ENCODE measurements at places on chromosomes 13 and 19.

- no peak overlapping the region for H3K27ac ChIP-seq
- DNase-seq = no peak
- no peak overlapping the region for H3K4me3 ChIP-seq
- H3K36me3 ChIP-seq = peaks cover 62% of the 10 kb centered on the region
- no peaks in the 10 kb centered on the region for H3K4me1 ChIP-seq
These were observed 7.2 kb downstream of the ZNF296 start for GRCh38 chr19:45069056-45069455.

GRCh38 chr19:57668635-57669034 lies at the start of gene ZSCAN4:
TSS of gene ZSCAN4 (plus strand) at chr19:57668935. CDS start at chr19:57676146, 7,211 bp downstream.
- H3K36me3 ChIP-seq = no peaks in the 10 kb centered on the region
- H3K4me3 ChIP-seq = no peak within 1 kb of the TSS
- no peak for DNase-seq
- peaks cover 31% of the 10 kb centered on the region for H3K27me3 ChIP-seq
- H3K27ac ChIP-seq = no peak within 1 kb of the TSS

DNA sequence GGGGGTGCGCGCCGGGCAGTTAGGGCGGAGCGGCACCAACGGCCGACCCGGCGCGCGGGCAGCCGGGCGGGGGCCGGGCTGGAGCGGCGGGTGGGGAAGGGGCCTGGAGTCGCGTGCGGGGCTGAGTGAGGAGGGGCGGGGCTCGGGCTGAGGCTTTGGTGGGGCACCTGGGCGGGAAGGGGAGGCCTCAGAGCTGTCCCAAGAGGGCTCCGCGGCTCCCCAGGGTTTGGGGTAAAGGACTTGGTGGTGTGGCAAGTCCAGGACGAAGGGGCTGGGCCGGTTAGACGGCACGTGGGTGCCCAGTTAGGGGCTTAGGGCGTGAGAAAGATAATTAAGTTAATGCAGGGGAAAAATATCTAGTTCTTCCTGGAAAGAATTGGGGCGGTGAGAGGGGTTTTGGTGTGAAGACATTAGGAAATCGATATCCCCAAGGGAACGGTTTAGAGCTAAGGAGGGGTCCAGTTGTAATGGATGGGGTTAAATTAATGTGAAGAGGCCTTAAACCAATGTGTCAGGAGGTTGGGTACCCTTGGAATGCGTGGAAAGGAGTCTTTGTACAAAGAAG lies 496 bp downstream of the ZNF574 start:
- H3K27ac ChIP-seq = peak overlapping the region; percentile 65
- no peaks in the 10 kb centered on the region for H3K27me3 ChIP-seq
- peak; percentile 48 for DNase-seq
- peak overlapping the region; percentile 63 for H3K4me3 ChIP-seq
- H3K4me1 ChIP-seq = peaks cover 29% of the 10 kb centered on the region

DNA sequence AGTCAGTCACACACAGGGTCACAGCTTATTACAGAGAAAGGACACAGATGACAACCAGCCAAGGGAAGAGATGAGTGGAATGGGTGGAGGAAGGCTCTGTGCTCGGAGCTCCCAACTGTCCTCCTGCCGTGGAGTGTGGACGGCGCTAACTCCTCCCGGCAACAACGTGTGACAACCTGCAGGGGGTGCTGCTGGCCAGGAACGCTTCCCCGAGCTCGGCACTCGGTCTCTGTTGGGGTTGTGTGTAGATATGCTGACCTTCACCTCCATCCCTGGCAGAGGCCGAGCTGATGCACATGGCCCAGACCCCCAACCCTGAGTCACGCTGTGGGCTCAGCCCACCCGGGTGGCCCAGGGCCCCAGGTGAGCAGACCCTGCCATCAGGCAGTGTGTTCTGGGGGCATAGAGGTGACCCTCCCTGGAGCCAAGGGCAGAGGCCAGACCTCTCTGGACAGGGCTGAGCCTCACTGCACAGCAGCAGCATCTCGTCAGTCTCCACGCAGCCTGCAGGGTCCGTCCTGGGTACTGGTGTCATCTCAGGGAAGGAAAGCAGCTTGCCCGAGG lies 14.1 kb downstream of the ZNF444 start:
- no peak overlapping the region for H3K27ac ChIP-seq
- H3K27me3 ChIP-seq = no peaks in the 10 kb centered on the region
- DNase-seq = no peak
- no peaks in the 10 kb centered on the region for H3K4me1 ChIP-seq
- peaks cover 20% of the 10 kb centered on the region for H3K36me3 ChIP-seq

- H3K4me3 ChIP-seq = no peak overlapping the region
- DNase-seq = no peak
- H3K27ac ChIP-seq = no peak overlapping the region
- H3K36me3 ChIP-seq = peaks cover 20% of the 10 kb centered on the region
These were observed 6.5 kb downstream of the ARMC6 start for GRCh38 chr19:19039901-19040300.

DNA sequence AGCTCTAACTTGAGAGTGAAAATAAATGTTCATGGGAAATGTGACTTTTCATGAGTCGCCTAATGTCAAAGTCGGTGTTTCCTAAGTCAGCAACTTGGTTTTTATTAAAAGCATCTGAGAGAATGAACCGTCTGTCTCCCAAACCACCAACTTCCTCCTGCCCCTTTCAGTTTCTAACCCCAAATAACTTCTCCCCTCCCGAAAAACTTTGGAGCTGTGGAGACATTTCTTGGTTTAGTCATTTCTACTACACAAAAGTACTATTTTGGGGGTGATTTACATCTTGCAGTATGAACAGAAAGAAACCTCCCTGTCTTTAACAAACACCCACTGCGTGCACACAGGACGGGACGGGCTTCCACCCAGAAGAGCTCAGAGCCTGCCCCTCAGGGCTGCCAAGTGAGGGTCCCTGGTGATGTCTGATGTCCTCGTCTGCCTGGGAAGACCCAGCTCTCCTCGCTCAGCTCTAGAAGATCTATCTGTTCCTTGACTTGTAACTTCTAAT lies 65.0 kb downstream of the RASA3 start:
- H3K4me3 ChIP-seq = peak overlapping the region; percentile 5
- H3K36me3 ChIP-seq = peaks cover 41% of the 10 kb centered on the region
- peaks cover 64% of the 10 kb centered on the region for H3K4me1 ChIP-seq
- H3K27me3 ChIP-seq = no peaks in the 10 kb centered on the region

- no peaks in the 10 kb centered on the region for H3K27me3 ChIP-seq
- no peak overlapping the region for H3K27ac ChIP-seq
- H3K4me3 ChIP-seq = no peak overlapping the region
- H3K36me3 ChIP-seq = no peaks in the 10 kb centered on the region
- H3K4me1 ChIP-seq = no peaks in the 10 kb centered on the region
These were observed 1258.6 kb downstream of the OLFM4 start for GRCh38 chr13:54287062-54287764.

DNA sequence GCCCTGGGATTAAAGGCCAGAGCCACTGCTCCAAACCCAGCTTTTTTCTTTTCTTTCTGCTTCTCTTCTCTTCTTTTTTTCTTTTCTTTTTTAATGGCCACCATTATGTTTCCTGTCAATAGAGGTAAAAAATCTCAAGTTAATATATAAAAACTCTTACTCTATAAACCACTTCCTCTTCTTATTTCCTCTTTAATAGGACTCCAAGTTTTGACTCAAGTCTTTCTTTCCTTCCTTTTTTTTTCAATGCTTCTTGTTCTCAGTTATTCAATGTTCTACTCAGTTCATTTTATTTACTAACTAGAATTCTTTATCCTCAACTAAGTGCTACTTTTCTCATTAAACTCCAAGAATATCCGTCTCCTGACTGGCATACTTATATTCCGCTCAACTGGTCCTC lies 27.1 kb upstream of the MYCBP2 start:
- no peak for DNase-seq
- H3K4me1 ChIP-seq = no peaks in the 10 kb centered on the region
- H3K27me3 ChIP-seq = no peaks in the 10 kb centered on the region

DNA sequence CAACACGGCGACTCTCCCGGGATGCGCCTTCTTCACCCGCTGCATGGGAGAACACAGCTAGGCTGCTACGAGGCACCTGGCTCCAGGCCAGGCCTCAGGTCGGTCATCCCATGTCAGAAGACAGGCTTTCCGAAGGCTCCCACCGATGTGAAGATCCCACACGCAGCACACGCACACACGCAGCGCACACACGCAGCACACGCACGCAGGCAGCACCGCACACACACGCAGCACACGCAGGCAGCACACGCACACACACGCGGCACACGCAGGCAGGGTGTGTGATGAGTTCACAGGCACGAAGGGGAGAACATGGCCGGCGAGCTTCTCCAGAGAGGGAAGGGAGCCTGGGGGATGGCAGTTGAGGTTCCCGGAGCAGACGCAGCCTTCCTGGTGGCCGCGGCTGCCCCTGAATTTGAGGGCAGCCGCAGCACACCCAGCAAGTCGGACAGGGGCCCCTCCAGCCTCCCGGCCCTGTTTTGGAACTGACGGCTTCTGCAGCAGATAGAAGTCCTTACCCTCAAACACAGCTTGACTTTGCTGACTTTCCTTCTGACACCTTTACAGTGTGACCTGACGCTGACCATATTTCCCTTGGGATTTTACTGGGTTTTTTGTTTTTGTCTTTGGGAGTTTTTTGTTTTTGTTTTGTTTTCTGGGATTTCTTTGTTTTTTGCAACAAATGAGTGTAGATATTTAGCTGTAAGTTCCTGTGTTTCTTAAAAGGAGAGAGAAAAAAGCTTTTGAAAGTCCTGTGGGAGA lies 55.9 kb downstream of the RASA3 start:
- peaks cover 51% of the 10 kb centered on the region for H3K4me1 ChIP-seq
- no peaks in the 10 kb centered on the region for H3K27me3 ChIP-seq
- H3K36me3 ChIP-seq = peaks cover 84% of the 10 kb centered on the region
- H3K4me3 ChIP-seq = no peak overlapping the region

DNA sequence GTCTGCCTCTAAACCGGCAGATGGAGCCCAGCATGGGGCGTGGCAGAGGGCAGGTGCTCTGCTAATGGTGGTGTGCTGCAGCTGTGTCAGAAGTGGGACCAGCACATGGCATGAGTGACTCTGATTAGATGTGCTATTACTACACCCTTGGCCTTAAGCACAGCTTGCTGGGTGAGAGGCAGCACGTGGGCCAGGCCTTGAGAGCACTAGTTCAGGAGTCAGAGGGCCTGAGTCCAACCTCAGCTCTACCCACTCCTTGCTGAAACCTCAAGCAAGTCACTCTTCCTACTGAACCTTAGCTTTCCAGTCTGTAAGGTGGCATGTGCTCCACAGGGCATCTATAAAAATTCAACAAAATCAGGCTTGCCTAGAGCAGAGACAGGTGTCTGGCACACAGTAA lies 22.7 kb downstream of the AKT2 start:
- DNase-seq = no peak
- H3K27ac ChIP-seq = no peak overlapping the region
- H3K27me3 ChIP-seq = no peaks in the 10 kb centered on the region

- H3K4me1 ChIP-seq = no peaks in the 10 kb centered on the region
- no peaks in the 10 kb centered on the region for H3K27me3 ChIP-seq
- H3K27ac ChIP-seq = no peak overlapping the region
- peaks cover 20% of the 10 kb centered on the region for H3K36me3 ChIP-seq
- H3K4me3 ChIP-seq = no peak overlapping the region
These were observed 17.7 kb downstream of the TMEM161A start for GRCh38 chr19:19120308-19121231.

DNA sequence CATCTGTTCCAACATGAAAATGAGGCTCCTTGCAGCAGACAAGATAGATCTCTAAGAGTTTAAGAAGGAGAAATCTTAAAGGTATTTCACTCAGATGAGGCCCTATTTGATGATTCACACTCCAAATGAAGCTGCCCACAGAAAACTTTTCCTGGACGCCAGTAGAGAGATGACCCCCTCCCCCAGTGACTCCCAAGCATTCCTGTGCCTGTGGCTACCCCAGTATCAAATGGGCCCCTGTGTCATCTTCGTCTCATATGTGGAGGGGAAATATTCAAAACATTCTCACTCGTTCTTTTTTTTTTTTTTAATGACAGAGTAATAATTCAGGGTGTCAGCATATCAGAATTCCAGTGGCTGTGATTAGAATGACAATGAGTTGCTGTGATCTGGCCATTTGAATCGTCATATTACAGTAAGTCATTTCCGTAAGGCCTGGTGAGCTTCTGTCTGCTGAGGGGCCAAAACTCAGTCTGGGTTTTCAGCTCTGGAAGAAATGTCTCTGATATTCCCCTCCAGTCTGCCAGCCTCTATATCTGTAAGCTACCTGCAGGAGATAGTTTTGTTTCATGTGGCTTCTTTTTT lies 194.7 kb downstream of the URI1 start:
- DNase-seq = no peak
- H3K27ac ChIP-seq = no peak overlapping the region
- no peaks in the 10 kb centered on the region for H3K36me3 ChIP-seq
- no peaks in the 10 kb centered on the region for H3K27me3 ChIP-seq

- H3K4me3 ChIP-seq = no peak overlapping the region
- H3K27me3 ChIP-seq = no peaks in the 10 kb centered on the region
- DNase-seq = no peak
- H3K36me3 ChIP-seq = no peaks in the 10 kb centered on the region
- no peak overlapping the region for H3K27ac ChIP-seq
- H3K4me1 ChIP-seq = no peaks in the 10 kb centered on the region
These were observed 35.2 kb upstream of the MIR17HG start for GRCh38 chr13:91312324-91312723.

- DNase-seq = no peak
- H3K27me3 ChIP-seq = peaks cover 69% of the 10 kb centered on the region
- H3K36me3 ChIP-seq = no peaks in the 10 kb centered on the region
These were observed 2.7 kb downstream of the VSTM2B start for GRCh38 chr19:29528350-29528945.

- no peaks in the 10 kb centered on the region for H3K27me3 ChIP-seq
- no peak overlapping the region for H3K27ac ChIP-seq
- DNase-seq = no peak
These were observed 11.9 kb downstream of the ZNF541 start for GRCh38 chr19:47560999-47561398.

DNA sequence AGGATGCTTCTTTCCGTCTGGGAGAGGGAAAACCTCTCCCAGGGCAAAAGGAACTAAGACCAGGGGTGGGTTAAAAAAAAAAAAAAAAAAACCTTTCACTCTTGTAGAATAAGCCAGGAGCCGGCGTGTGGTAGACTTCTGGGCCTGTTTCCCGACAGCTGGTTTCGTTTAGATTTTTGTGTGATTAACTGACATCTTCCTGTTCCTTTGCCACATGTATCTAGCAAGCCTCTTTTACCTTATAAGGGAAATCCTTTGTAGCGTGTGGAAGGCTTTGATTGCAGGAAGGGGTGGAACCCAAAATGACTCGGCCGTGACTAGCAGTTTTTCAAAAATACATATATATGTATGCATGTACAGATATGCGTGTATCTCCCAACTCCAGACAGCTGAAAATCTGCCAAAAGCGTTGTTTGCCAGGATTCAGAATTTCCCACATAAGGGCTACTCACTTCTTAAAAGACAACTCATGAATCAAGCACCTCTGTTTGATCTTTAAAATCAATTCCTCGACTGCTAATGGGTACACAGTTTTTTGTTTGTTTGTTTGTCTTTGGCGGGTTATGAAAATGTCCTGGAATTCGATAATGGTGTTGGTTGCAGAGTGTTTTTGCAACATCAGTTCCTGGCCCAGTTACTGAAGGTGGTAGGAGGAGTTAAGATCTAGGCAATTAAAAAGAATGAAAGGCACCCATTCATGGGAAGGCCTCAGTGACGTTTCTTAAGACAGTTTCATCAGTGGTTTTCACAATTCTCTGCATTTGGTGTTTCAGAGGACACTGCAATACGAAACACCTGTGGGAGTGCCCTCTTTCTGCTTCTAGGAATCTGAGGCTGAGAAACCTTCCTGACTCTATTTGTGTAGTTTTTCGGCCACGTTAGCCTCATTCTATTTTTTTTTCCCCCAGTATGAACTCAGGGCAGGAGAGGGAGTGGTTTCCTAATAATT lies 2.7 kb downstream of the TPM4 start:
- DNase-seq = peak; percentile 96
- H3K36me3 ChIP-seq = peaks cover 39% of the 10 kb centered on the region
- H3K27me3 ChIP-seq = no peaks in the 10 kb centered on the region

Data from CD4-positive, alpha-beta T cell (primary cell).